ENCODE measurements at places on chromosomes 6 and 20.

GRCh38 chr20:13017883-13018535 is 9.2 kb downstream of the SPTLC3 start:
- no peak for DNase-seq

- DNase-seq = no peak
These were observed 109.6 kb upstream of the FRMD1 start for GRCh38 chr6:168188369-168189199.

DNA sequence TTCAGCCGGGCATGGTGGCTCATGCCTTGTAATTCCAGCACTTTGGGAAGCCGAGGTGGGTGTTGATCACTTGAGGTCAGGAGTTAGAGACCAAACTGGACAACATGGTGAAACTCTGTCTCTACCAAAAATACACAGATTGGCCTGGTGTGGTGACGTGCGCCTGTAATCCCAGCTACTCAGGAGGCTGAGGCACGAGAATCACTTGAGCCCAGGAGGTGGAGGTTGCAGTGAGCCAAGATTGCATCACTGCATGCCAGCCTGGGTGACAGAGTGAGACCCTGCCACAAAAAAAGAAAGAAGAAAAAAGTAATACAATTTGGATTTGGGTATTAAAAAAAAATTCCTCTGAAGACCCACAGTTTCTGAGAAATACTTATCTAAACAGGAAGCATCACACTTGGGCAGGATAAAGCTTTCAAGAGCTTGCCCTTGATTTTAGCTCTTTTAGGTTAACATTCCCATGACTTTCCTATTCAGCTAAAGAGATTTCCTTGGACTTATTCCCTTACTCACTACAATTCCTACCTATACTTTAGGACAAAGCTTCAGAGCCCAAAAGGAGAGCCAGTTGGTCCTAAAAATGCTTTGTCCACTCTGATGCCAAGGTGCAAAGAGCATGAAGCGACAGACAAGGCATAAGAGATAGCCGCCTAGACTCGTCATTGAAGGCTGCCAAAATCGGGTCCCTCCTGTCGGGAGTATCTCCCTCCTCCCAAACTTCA is 1.9 kb downstream of the ELOVL2 start:
- DNase-seq = no peak

DNA sequence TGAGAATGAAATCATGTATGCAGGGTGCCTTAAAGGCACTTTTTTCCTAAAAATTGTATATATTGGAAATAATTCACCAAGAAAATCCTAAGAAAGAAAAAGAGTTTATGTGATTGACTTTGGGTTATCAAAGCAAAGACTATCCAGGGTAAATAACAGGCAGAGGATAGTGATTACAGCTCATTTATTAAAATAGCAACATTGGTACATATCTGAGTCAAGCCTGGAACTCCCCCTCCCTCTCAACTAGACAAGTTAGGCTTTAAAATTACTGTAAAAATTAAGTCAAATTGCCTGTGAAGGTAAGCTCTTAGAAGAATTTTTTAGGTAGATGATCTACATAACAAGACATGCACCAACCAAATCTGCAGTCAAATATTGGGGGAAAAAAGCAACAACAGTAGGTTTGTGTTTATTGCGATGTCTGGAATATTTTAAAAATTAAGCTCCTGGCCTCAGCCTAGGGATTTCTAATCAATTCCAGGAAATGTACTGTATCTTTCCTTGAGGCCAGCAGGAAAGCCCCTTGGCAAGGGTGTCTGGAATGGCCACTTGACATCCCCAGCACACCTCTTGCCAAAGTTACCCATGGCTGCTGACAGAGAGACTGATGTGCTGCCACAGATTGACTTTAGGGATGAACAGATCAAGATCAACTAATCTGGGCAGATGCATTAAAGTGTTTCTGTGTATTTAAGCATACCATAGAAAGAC is 31.2 kb upstream of the HBS1L start:
- DNase-seq = no peak

DNA sequence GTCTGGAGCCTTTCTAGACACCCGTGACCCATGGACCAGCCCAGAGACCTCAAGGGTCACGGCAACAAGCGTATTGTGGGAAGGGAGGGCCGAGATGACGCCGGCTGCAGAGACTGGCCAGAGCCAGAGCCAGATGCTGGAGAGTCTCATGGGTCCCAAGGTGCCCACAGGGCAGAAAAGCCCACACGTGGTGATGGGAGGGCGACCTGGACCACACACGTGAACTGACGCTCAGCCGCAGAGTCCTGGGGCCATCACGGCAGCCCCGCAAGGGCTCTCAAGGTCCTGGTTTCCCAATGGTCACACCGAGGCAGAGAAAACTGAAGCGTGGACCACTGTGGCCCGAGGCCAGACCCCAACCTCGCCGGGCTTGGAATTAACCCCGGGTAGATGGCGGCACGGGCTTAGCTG is 92.6 kb downstream of the YTHDF1 start:
- DNase-seq = no peak

DNA sequence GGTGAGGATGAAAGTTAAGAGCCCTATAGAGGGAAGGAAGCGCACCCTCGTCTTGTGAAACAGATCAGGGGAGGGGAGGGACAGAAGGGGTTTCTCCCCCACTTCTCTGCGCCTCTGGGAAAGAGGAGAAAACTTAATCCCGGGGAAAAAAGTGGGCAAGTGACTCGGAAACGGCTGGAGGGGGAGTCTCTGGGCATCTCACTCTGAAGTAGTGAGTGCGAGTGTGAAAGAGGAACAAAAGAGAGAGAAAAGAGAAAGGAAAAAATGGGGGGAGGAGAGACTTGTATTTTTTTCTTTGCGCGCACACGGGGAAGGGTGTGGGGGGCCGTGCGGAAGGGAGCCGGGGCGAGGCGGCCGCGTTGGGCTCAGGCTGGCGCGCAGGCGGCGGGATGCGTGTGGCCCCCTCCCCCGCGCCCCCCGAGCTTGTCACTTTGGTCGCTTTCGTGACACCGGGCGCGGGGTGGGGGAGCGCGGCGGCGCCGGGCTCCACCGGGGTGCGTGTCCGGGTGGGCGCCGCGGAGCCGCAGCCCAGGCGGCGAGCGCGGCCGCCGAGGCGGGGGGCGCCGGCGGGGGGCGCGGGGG is 454 bp downstream of the L3MBTL3 start:
- peak; percentile 43 for DNase-seq

DNA sequence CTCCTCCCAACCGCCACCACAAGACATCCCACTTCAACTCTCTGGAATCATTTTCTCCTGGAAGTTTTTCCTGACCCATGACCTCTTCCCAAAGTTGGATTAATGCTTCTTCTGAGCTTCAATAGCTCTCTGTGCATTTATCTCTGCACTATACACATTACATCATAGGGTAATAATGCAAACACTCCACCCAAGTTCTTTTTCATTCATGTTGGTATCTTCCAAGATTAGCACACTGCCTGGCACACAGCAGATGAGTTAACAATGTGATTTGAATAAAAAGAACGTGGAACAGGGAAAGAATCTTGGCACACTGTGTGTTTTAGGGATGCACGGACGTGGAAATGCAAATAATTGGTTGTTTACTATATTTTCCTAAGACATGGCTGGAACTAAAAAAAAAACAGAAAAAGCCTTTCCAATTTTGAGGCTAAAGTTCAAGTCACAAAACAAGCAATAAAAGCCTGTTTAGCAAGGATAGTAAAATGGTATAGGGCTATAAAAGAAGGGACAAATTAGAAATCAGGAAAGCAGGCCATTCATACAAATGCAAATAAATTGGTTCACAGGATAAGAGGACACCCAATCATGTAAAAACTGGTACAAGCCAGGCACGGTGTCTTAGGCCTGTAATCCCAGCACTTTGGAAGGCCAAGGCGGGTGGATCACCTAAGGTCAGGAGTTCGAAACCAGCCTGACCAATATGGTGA is 1.6 kb upstream of the FAM135A start:
- no peak for DNase-seq

DNA sequence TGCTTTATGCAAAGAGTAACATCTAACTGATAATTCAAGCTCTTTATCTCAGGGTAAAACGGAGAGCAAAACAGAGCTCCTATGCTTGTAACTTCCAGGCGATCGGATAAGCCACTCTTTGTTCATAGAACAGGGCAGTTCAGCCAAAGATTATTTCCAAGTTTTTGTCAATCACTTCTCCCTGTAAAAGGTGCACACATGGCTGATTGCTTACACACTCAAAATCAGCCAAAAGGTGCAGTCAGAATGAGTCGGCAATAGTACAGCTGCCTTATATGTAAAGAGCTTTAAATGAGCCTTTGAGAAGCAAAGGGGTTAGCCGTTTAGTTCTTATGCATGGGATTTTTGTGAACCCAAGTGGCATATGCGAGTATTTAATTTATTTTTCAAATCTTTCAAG is 449.6 kb upstream of the POU3F2 start:
- DNase-seq = no peak

DNA sequence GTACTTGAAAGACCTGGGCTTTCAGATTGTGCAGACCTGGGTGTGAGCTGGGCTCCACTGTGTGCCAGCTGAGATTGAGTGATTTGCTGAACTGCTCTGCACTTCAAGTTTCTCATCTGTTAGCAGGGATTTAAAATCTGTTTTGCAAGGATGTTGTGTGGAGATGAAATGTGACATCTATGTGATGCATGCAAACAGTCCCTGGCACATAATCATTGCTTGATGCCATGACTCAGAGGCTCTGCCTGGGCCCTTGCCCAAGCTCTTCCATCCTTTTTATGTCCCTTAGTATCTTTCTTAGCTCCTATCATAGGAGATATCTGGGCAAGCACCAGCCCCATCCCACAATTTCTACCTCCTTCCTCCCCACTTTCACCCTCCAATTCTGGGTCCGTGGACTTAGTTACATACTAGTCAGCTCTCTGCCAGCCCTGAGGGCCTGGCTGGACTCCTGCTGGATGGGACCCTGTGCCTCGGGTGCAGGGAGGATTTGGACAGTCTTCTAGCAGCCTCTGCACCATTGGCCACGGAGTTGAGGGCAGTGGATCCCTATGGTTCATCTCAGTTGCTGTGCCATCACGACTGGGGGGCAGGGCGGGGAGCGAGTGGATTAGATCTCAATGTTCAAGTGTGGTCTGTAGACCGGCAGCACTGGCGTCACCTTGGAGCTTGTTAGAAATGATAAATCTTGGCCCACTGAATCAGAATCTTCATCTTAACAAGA is 103.6 kb downstream of the MAP3K7 start:
- no peak for DNase-seq

DNA sequence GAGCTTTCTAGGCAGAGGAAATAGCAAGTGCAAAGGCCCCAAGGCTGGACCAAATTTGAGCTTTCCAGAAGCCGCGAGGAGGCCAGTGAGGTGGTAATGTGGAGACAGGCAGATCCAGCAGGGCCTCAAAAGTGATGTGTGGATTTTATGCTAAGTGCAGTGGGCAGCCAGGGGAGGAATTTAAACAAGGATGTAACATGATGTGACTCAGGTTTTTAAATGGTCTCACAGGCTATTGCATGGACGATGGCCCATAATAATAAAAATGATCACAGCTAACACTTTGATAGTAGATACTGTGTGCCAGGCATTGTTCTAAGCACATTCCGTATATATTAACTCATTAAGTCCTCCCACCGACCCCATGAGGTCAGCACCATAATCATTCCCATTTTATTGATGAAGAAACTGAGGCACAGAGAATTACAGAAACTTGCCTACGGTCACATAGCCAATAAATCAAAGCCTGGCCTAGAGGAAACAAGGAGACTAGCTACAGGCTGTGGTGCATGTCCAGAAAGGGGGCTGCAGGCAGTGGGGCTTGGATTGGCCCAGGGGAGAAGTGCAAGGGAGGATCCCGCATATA is 18.0 kb upstream of the PREX1 start:
- DNase-seq = no peak

All from stimulated activated CD8-positive, alpha-beta memory T cell treated with anti-CD3 and anti-CD28 coated beads, Interleukin-4, amount 100 ng/mL, for 48 hours (primary cell).